ENCODE measurements at places on chromosomes 7 and 10. TPM values are rescaled to one million over a fixed set of nuclear protein-coding genes. Genes with fewer than 3 reads are reported as not detected.

The ASIC3 gene
- total RNA-seq, result 4.7 TPM

GRCh38 chr7:33685981-33686683, 219.2 kb upstream of the BMPER start:
- no peak overlapping the region for H3K27ac ChIP-seq
- no peak for DNase-seq
- peaks cover 13% of the 10 kb centered on the region for H3K36me3 ChIP-seq
- peaks cover 13% of the 10 kb centered on the region for H3K4me1 ChIP-seq
- H3K4me3 ChIP-seq, result no peak overlapping the region

DNA sequence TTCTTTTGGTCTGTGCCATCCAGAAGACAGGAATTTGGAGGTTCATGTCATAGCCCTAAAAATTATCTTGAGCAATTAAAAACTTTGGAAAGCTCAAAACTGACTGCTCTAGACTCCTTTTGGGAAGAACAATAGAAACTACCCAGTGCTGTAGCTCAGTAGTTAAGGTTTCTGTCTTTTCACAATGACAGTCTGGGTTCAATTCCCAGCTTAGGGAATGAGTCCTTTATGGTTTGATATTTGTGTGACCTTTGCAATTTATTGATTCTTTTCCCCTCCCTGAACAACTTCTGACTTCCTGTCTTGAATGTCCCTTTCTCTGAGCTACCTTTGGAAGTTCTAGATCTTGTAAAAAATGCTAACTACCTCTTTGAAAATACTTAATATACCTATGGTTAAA, 603.3 kb upstream of the IGFBP3 start:
- H3K27me3 ChIP-seq, result no peaks in the 10 kb centered on the region
- no peak for DNase-seq
- H3K4me3 ChIP-seq, result no peak overlapping the region
- H3K27ac ChIP-seq, result no peak overlapping the region
- H3K4me1 ChIP-seq, result no peaks in the 10 kb centered on the region

The AKR1D1 gene
- not detected for total RNA-seq

GRCh38 chr10:104819731-104820130, 178.6 kb downstream of the SORCS3 start:
- H3K36me3 ChIP-seq, result no peaks in the 10 kb centered on the region
- peaks cover 10% of the 10 kb centered on the region for H3K27me3 ChIP-seq
- no peak overlapping the region for H3K27ac ChIP-seq

DNA sequence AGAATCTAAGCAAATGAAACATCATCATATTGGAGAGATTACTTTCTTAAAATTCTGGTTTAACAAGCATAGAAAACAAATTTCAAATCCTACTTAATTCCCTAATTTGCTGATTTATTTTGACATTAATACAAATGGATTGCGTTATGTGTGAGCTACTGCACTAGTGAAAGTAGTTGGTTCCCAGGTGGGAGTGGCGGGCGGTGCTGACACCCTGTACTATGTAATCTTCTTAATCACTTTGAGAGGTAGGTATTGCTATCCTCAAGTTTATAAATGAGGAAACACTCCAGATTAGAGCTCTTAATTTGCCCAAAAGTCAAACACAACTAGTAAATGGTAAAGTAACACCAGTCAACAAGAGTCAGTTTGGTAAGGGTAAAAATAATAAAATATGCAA, 131.1 kb downstream of the ELAPOR2 start:
- H3K4me1 ChIP-seq, result no peaks in the 10 kb centered on the region
- H3K36me3 ChIP-seq, result no peaks in the 10 kb centered on the region
- peaks cover 20% of the 10 kb centered on the region for H3K27me3 ChIP-seq
- H3K4me3 ChIP-seq, result no peak overlapping the region

GRCh38 chr10:91410638-91411371, 661 bp downstream of the HECTD2 start:
- no peak for DNase-seq
- peak overlapping the region; percentile 53 for H3K27ac ChIP-seq
- peaks cover 14% of the 10 kb centered on the region for H3K4me1 ChIP-seq
- peak overlapping the region; percentile 98 for H3K4me3 ChIP-seq

DNA sequence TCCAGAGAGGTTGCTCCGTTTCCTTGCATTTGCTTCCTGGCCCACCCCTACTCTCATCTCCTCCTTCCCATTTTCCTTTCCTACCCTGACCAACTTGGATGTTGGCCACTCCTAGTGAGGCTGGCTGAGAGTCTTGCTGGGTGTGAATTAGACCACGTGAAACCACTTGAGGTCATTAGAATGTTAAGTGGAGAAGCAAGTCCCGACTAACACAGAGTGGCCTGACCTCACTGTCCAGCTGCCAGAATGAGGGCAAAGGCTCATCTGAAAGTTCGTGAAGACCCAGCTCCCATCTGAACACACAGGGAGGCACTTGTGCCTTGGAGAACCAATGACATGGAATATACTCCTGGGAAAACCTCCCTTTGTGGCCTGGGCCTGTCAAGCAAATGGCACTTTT, 80.8 kb downstream of the WDR11 start:
- H3K4me3 ChIP-seq, result no peak overlapping the region
- no peak overlapping the region for H3K27ac ChIP-seq
- no peaks in the 10 kb centered on the region for H3K4me1 ChIP-seq

The LBX1 gene
- not detected for total RNA-seq

GRCh38 chr10:121313119-121313875, 284.9 kb downstream of the FGFR2 start:
- H3K36me3 ChIP-seq, result no peaks in the 10 kb centered on the region
- no peak for DNase-seq
- no peaks in the 10 kb centered on the region for H3K4me1 ChIP-seq
- H3K27ac ChIP-seq, result no peak overlapping the region
- H3K27me3 ChIP-seq, result peaks cover 17% of the 10 kb centered on the region
- H3K4me3 ChIP-seq, result no peak overlapping the region
